HFF-Myc (cell line): ENCODE measurements at places on chromosomes 7 and 10.

- DNase-seq = no peak
These were observed 61.6 kb upstream of the OPALIN start for GRCh38 chr10:96420228-96421009.

GRCh38 chr10:76353237-76353851 is 921.9 kb downstream of the LRMDA start:
- no peak for DNase-seq

- DNase-seq = no peak
These were observed 118.6 kb downstream of the ZMIZ1 start for GRCh38 chr10:79187121-79187940.

DNA sequence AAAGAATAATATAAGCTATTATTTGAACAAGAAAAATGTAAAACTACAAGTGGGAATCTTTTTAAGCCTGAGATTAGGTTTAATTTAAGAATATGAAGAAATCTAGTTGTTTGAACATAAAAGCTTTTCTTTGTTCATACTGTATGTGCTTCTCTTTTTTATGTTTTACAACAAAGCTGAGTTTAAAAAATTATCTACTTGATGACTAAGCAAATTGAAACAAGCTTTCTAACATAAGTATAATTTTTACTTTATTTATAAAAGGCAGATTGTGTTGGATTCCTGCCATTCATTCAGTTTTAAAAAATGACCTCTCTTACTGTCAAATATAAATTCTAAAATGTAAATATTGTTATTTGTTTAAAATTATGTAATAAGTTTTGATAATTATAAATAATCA is 958.2 kb downstream of the DNAJB9 start:
- no peak for DNase-seq

DNA sequence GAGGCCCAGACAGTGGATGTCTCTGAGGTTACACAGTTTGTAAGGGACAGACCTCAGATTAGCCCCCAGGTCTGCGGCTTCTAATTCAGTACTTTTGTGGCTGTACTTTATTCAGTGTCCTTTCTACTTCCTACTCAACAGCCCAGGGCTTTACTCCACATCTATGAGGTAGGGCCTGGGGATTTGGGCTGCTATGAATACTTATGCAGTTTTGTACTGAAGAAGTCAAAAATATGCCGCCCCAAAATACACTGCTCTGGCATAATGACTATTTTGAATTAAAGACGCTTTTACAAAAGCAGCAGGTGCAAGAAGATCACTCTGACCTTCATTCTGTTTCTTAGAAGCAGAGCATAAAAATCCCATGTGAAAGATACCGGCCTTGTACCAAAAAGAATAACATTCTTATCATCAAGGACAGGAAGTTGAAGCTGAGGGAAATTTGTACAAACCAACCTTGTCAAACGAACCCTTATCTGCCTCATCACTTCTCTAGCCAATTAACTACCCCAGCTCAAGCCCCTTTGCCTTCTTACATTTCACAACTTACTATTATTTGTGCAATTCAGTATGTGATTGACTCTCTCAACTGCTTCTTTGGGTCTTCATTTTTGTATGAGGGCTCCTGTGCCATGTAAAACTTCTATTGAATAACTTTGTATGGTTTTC is 26.1 kb upstream of the TRUB1 start:
- DNase-seq = no peak

GRCh38 chr10:51007781-51008180 is 66.5 kb upstream of the PRKG1 start:
- no peak for DNase-seq
